ENCODE measurements at places on chromosomes 2 and 18.

DNA sequence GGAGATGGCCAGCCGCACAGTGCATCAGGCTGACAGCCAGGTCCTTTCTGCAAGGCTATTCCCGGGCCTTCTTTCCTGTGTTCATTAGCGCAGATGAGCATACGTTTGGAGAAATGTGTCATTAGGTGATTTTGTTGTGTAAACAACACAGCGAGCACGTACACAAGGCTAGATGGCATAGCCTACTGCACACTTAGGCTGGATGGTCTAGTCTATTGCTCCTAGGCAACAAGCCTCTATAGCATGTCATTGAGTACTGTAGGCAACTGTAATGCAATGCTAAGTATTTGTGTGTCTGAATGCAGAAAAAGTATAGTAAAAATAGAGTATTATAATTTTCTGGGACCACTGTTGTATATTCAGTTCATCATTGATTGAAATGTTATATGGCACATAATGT, 50.9 kb upstream of the PHLPP1 start:
- no peak for DNase-seq

- peak; percentile 40 for DNase-seq
These were observed 81.9 kb downstream of the MOGAT1 start for GRCh38 chr2:222753251-222753824.

DNA sequence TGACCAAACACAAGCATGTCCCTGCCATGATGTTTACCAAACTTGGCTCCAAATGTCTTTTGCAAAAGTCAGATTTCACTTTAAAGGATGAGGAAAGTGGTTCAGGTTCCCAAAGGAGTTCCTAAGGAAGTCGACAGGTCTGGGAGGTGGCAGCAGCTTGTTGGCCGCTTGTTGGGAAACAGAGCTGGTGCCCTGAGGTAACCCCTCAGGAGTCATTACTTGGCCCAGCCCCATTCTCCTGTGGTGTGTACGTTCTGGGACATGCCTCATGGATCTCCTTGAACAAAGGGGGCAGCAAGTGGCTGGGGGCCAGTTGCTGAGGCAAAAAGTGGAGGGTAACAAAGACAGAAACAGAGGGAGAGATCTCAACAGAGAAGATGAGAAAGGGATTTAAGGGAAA, 10.9 kb downstream of the TMBIM1 start:
- DNase-seq: no peak

DNA sequence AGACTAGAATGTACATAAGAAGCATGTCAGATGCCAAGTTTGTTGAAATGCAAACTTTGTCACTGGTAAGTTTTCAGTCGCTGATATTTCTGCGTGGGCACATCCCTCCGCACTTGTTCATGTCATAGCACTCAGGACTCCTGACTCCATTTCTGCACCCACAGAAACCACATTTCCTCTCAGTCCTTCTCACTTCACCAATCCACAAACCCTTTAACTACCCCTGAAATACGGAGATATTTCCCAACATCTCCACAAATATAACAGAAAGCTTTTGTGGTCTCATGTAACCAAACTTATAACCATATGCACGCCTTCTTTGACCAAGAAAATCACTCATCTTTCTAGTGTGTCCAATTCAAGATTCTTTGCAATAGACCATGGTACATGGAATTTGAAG, 276.9 kb upstream of the ERBB4 start:
- DNase-seq: no peak

- no peak for DNase-seq
These were observed 34.4 kb upstream of the APOB start for GRCh38 chr2:21078296-21078695.

DNA sequence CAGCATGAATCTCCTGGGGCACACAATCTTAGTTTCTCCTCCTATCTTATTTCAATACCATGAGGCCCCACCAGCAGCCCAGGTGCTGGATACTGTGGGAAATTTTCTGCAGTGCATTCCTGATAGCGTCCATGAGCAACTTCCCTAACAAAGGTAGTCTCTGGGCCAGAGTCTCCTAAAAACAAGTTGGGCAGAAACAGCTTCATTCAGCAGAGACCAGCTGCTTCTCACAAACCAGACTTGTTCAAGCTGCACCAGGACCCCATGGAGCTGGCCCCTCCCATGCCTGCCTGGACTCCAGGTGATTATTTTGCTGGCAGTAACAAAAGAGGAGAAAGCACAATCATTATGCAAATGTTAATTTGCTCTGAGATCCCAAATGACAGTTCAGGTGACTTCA, 31.4 kb downstream of the MYO5B start:
- no peak for DNase-seq

GRCh38 chr2:204143216-204144014, 206.9 kb downstream of the ICOS start:
- DNase-seq: no peak

GRCh38 chr2:42890791-42891355, 98.5 kb upstream of the HAAO start:
- no peak for DNase-seq

- DNase-seq: no peak
These were observed 193.4 kb upstream of the HDAC4 start for GRCh38 chr2:239594019-239594771.

DNA sequence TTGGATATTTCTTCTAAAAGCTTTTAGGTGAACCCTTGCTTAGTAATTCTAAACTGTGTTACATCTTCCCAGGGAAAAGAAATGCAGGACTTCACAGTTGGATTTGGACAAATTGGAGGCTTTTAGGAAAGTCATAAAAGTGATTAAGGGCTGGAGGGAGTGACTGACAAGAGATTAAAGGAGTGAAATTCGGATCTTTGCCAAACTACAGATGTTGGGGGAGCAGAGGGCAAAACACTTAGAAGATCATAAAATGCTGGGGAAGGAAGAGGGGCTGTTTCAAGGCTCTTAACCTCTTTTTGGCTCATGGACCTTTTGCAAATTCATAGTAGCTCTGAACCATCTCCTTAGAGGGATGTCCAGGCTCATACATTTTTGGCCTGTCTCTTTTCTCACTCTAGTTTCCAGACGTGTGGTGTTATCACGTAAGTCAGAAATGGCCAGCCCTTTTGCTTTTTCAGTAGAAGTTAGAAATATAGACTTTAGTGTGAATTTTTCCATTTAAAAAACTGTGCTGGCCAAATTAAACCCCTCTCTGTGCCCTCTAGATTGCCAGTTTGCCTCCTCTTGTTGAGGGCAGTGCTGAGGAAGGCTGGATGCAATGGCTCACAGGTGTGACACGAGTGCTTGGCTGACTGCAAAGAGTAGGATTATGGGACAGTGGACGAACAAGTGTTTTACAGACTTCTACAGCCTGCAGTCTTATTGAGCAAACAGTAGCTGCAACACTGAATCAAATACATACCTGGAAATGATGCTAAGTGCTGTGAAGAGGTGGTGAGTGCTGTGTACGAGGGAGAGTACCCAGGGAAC, 109.9 kb downstream of the LYPD6B start:
- DNase-seq: no peak

DNA sequence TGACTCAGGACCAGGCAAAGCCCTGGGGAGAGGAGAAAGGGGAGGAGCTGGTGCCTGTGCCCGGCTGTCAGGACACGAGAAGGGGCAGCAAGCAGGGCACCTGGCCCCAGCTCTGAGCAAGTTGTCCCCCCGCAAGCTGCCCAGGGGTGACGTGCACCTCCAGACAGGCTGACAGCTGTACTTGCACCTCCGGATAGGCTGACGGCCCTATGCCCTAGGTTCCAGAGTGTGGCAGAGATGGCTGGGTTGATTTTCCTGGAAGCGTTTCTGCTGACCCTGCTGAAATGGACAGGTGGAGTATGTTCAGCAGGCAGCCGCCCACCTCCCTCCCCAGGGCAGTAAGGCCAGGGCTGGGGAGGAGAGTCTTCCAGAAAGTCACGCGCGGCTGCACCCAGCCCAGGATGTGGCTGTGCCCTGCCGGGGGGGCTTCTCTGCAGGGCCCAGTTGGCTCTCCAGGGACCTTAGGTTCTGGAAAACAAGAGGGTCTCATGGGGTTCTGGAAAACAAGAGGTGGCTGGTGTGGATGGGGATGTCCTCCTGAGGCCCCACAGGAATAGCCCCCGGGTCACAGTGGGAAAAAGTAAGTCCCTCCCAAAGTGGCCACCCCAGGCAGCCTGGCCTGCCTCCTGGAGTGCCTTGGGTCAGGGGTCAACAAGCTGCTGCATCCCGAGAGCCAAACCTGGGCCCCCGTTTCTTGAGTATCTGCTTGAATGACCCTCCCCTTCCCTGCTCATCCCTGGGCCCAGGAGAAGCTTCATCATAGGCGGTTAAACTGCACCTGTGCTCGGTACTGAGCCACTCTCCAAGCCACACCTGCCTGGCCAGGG, 71.4 kb upstream of the OTOS start:
- no peak for DNase-seq

- no peak for DNase-seq
These were observed 27.2 kb upstream of the ACYP2 start for GRCh38 chr2:54088191-54088634.

GRCh38 chr2:100350661-100351185, 28.4 kb upstream of the LONRF2 start:
- peak; percentile 10 for DNase-seq

DNA sequence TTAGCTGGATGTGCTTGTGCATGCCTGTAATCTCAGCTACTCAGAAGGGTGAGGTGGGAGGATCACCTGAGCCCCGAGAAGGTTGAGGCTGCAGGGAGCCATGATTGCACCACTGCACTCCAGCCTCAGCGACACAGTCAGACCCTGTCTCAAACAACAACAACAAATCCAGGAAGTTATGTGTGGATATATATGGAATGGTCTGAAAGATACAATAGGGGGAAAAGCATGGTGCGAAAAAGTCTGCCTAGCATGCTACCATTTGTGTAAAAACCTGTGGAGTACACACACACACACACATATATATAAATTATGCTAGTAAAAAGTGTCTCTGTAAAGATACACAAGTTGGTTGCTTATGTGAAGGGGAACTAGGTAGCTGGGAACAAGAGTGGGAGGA, 6.9 kb upstream of the HOXD1 start:
- no peak for DNase-seq

DNA sequence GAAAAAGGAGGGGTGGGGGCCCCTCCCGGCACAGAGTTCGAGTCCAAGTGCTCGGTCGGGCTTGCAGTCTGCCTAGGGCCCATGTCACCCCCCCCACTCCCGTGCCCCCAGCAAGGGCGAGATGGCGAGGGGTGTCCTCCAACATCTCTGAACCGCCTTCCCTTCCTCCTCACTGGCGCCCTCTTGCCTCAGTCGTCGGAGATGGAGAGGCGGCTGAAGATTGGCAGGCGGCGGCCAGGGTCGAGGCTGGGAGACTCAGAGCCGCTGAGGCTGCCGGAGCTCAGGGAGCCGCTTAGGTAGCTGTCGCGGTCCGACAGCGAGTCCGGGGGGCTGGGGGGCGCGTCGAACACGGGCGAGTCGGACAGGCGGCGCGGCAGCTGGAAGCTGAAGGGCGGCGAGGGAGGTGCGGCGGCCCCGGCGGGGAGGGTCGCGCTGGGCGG, 2.3 kb downstream of the ZFP36L2 start:
- peak; percentile 78 for DNase-seq

DNA sequence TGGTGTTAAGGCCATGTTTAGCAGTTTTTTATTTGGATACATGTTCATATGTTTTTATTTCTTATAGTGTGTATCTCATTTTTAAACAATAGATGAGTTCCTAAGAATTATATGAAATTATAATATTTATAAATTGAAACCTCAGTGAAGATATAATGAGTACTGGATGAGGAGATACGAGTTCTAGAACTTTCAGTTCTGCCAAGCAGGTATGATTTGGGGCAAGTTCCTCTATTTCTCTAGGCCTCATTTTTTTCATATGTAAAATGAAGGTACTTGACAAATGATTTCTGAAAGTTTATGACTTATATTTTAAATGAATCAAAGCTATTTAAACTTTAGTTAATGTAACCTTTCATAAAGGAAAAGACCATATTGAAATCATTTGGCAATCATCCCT, 8.2 kb upstream of the PGAP1 start:
- no peak for DNase-seq

GRCh38 chr2:117832905-117833613, 18.6 kb downstream of the DDX18 start:
- DNase-seq: peak; percentile 56

GRCh38 chr18:50190236-50190635, 4.7 kb downstream of the MYO5B start:
- DNase-seq: no peak

GRCh38 chr2:49070716-49071115, 83.6 kb downstream of the FSHR start:
- no peak for DNase-seq

- peak; percentile 81 for DNase-seq
These were observed 185.6 kb downstream of the RIT2 start for GRCh38 chr18:42929857-42930256.

DNA sequence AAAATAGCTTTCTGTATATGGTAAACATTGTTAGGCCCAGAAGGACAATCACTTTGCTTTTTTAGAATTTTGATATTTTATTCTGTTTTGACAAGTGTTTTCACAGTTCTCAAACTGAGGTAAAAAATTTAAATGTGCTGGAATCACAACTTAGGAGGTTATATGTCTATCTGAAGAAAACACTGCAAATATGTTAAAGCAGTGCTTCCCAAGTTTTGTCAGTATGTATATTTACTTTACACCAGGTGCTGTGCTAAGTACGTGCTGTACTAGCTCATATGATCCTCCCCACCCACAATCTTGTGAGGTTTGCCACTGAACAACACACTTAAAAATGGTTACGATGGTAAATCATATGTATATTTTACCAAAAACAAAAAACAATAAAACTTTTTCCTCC, 124.2 kb downstream of the CABYR start:
- no peak for DNase-seq

GRCh38 chr2:64233376-64233922, 89.2 kb upstream of the PELI1 start:
- no peak for DNase-seq

DNA sequence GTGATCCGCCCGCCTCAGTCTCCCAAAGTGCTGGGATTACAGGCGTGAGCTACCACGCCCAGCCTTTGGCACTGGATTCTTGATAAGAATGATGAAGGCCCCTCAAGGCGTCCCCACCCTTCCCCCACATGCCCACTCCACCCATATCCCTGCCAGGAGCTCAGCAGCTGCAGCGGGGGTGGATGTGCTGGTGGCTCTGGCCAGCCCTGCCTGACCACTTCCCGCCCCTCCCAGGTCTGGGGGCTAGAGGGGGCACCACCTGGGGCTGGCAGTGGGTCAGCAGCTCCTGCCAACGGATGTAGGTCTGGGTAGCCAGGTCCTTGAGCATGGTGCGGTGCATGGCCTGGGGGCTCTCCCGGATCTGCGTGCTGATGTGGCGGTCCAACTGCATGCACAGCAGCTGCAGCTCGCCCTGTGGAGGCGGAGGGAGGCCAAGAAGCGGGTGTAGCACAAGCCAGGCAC, 7.8 kb upstream of the SEMA4C start:
- DNase-seq: no peak

DNA sequence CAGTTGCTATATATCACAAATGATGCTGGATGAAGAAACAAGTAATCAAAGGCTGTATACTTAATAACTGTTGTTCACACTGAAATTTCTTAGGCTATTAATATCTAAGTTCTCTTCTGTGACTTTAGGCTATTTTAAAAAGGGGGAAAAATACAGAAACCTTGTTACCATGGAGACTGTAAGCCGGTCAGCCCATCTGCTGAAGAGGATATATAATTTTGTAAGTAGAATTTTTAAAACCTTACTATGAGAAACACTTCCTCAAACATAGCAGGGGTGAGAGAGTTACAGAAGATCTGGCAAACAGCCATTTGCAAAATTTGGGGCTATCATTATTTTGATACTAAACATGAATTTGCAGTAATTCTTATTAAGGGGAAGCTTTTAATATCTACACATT, 27.8 kb downstream of the CACNB4 start:
- DNase-seq: no peak

Data from fibroblast of pulmonary artery (primary cell).